Upper lobe of left lung (tissue), 6 donors: ENCODE measurements at places on chromosomes 6 and 20. TPM values are rescaled to one million over a fixed set of nuclear protein-coding genes. Genes with fewer than 3 reads are reported as not detected.

Gene GPX5
- not detected for total RNA-seq

Gene KDM1B
- total RNA-seq: 22.3 TPM

Gene ADTRP
- 12.6 TPM for total RNA-seq

Gene COL10A1
- total RNA-seq: not detected

Gene TBX18
- total RNA-seq: not detected

Gene BACH2
- total RNA-seq: 5.2 TPM

Gene PGC
- 241 TPM for total RNA-seq

Gene SIRPA
- total RNA-seq: 119 TPM

Gene SPATA25
- 1.3 TPM for total RNA-seq

Gene SCGN
- not detected for total RNA-seq

Gene NHSL1
- 55.6 TPM for total RNA-seq

Gene STK35
- 36.0 TPM for total RNA-seq

Gene PGBD1
- total RNA-seq: 3.1 TPM

Gene ARG1
- 3.9 TPM for total RNA-seq

Gene RUNX2
- 8.4 TPM for total RNA-seq

Gene SIGLEC1
- total RNA-seq: 14.4 TPM

Gene DEFB124
- total RNA-seq: not detected

Gene EPPIN
- not detected for total RNA-seq

Gene LCA5
- total RNA-seq: 2.9 TPM

Gene TOP1
- 41.2 TPM for total RNA-seq

Gene ABHD16B
- total RNA-seq: not detected

Gene PROKR2
- total RNA-seq: not detected

Gene HMGCLL1
- total RNA-seq: 1.4 TPM

Gene ULBP2
- total RNA-seq: 1.00 TPM
